Activated T-helper 1 cell treated with anti-CD3 and anti-CD28 coated beads, Interleukin-12 subunit alpha, Interleukin-12 subunit beta, Interleukin-2, Interleukin-4 antibody, amounts not matched to agents 30 ng/mL and 10 ng/mL and 1 ng/mL, durations not matched to agents 14 hours and 24 hours and 36 hours (primary cell): ENCODE measurements at places on chromosomes 1 and 21.

DNA sequence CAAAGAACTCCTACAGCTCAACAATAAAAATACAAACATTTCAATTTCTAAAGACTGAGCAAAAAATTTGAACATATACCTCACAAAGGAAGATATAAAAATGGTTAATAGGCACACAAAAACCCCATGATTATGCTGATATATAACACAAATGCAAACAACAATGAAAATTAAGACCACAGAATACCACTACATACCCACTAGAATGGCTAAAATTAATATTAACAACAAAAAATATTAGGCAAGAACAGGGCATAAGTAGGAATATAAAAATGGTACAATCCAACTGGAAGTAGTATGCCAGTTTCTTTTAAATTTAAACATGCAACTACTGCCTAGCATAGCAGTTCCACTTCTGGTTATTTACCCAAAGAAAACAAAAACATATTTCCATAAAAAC lies 77.3 kb downstream of the CDC42BPA start:
- DNase-seq, result no peak

- no peak for DNase-seq
Measured at GRCh38 chr1:201870397-201870796, 18.3 kb upstream of the SHISA4 start.

DNA sequence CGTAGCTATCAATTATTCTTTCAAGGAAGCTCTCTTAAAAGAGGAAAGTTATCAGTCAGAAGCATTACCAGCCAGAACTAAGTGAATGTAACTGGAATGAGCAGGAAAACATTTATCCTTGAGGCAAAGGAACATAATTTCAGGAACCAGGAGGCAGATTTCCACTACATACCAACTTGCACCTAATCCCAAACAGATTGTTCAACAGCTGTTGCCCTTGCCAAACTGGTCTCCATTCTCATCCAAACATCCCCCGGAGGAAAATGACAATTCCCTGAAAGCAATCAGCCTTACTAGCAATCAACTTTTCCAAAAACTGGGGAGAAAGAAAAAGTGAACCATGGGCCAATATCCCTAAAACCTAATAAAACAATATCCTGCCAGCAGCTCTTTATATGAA lies 35.0 kb downstream of the ENAH start:
- DNase-seq, result no peak

GRCh38 chr1:63975481-63975880 lies 201.7 kb downstream of the ROR1 start:
- DNase-seq, result no peak

- DNase-seq, result no peak
Measured at GRCh38 chr1:100627936-100628335, 90.0 kb downstream of the GPR88 start.
